ENCODE measurements at places on chromosomes 2 and 18.

- DNase-seq = no peak
These were observed 2.3 kb downstream of the CYRIA start for GRCh38 chr2:16663121-16663905.

DNA sequence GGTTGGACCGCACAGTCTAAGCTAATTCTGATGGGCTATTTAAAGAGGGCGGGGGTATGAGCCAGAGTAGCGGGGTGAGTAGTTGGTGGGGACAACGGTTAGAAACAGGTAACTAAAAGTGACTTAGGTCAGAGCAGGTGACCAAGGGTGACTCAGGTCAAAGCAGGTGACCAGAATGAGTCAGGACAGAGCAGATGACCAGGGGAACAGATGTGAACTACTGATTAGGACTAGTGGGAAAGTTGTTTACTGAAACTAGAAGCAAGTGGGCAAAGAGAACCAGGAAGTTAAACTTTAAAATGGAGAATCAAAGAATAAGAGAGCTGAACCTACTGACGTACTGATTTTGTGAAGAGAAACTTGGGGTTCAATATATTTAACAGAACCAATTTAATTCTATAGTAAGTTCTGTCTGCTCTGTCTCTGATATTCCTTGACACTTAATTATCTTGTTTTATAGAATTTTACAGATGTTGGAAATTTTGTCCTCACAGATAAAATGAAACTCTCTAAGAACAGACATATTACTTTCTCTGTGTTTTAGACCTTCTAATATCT is 7.8 kb upstream of the LRRTM1 start:
- DNase-seq = no peak

GRCh38 chr18:74804677-74805076 is 207.0 kb downstream of the ZNF407 start:
- DNase-seq = no peak

GRCh38 chr2:127961729-127962128 is 66.1 kb downstream of the SAP130 start:
- no peak for DNase-seq

DNA sequence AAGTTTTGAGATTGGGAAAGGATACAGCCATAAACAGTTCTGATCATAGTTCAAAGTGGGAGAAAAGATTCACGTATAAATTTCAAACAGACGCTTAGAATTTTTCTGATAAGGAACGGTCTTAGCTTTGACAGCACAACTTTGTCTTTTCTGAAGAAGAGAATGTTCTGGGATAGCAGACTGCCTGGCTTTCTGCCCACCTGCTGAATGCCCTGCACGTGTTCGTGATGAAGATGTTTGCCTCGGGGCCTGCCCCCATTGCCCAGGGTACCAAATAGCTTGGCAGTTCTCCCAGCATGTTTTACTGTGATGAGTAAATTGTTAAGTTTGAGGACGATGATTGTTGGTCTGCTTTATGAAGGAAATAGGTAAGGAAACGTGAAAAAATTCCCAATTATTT is 4.6 kb downstream of the MRPL33 start:
- no peak for DNase-seq

- DNase-seq = no peak
These were observed 203.2 kb upstream of the MEX3C start for GRCh38 chr18:51400721-51401120.

GRCh38 chr2:39164089-39164488 is 43.2 kb upstream of the SOS1 start:
- DNase-seq = no peak
